ENCODE measurements at places on chromosomes 3 and 15.

- DNase-seq, result no peak
Observed at GRCh38 chr3:184423561-184423960, 43.7 kb downstream of the CHRD start.

DNA sequence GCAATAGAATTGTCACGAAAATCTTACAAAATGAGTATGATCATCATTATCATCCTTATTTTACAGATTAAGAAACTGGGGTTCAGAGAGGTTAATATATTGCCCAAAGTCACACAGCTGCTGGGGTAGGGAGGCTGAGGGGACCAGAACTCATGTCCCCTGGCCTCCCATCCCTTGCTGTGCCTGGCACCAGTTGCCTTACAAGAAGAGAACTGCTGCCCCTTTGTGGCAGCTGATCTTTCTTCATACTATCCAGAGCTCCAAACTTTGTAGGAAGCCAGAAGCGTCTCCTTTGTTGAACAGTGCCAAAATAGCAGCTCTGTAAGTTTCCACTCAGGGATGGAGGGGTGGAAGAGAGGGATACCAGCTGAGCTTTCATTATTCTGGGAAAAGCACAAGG lies 236.8 kb upstream of the TBC1D5 start:
- no peak for DNase-seq

DNA sequence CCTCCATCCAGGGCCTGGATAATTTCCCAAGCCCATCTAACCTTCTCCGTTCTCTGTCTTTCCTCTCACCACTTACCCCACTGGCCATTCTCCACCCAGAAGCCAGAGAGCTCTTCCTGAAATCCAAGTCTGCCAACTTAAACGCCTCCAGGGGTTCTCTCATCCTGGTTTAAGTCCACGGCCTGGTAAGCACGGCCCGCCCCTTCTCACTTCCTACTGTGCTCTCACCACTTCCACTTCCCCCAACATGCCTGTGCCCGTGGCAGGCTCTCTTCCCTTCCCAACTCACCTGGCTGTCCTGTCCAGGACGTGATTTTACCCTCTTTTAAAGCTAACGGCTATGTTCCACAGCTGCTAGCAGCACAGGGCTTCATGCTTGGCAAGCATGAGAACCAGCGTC lies 1.7 kb upstream of the CX3CR1 start:
- no peak for DNase-seq

- no peak for DNase-seq
Observed at GRCh38 chr3:184158404-184158803, 3.2 kb downstream of the DVL3 start.

GRCh38 chr15:93819826-93820225 lies 411.5 kb upstream of the MCTP2 start:
- no peak for DNase-seq

- no peak for DNase-seq
Observed at GRCh38 chr3:169686874-169687273, 23.4 kb upstream of the MECOM start.

DNA sequence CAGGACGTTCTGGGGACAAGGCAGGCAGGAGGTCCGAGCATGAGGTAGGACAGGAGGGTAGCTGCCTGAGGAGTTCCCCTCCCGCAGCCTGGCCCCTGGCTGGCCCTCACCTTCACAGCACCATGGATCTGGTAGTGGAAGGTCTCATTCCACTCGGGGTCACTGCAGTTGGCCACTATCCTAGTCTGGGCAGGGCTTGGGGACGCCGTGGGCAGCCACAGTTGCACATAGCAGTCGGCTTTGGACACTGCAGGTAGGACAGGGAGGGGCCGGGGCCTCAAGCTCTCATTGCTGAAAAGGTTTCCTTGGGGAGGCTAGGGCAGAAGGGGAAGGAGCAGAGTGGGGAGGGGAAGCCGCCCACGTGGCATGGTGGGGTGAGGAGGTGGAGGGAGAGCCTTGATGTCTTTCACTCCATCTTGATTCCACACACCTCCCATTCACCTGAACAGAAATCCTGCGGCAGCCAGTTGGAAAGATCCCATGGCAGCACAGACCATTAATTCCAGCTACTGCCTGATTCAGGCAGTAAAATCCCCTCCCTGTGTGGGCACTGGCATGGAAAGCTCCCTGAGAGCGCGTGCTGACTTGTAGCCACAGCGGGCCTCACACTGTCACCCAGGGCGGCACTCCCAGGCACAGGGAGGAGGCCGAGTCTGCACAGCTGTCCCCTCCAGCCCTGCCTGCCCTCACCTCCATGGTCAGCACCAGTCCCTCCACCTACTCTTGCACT lies 2.1 kb downstream of the PLA2G4F start:
- peak; percentile 26 for DNase-seq

DNA sequence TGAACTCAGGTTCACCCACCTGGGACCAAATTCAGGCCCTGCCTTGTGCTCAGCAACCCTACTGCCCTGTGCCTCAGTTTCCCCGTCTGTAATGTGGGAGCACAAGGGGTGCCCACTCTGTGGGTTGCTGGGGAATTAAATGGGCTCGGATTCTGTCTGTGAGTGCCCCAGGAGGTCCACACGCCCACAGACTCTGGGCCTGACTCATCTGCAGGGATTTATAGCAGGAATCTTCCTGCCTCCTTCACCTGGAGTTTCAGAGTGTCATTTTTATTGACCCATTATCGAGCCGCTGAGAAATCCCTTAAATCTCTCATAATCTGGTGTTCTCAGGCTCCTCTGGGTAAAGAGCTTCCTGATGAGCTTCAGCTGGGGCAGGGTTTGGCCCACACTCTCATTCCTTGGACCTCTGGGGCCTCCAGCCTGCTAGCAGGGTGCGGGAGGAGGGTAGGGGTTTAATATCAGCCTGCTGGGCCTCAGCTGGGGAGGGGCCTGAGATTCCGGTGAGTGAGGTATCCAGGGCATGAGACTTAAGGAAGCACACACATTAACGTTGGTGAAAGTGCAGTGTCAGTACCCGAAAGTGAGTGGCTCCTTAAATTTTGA lies 16.4 kb downstream of the C3orf18 start:
- DNase-seq, result no peak
